ENCODE measurements at places on chromosomes 5 and 9. TPM values are rescaled to one million over a fixed set of nuclear protein-coding genes. Genes with fewer than 3 reads are reported as not detected.

DNA sequence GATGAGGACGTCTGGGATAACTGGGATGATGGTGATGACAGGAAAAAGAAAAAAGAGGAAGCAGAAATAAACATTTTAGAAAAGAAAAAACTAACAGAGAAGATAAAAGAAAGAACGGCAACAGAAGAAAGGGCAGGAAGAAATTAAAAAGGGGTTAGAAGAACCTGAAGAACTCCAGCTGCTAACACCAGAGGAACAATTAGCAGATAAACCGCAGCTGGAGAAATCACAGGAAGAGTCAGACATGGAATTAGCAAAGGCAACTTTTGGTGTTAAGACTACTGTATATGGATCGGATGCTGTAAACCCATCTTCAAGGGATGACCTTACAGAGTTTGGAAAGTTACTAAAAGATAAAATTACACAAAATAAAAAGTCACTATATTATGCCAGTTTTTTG, 15.4 kb downstream of the CTSL start:
- no peak for DNase-seq

DNA sequence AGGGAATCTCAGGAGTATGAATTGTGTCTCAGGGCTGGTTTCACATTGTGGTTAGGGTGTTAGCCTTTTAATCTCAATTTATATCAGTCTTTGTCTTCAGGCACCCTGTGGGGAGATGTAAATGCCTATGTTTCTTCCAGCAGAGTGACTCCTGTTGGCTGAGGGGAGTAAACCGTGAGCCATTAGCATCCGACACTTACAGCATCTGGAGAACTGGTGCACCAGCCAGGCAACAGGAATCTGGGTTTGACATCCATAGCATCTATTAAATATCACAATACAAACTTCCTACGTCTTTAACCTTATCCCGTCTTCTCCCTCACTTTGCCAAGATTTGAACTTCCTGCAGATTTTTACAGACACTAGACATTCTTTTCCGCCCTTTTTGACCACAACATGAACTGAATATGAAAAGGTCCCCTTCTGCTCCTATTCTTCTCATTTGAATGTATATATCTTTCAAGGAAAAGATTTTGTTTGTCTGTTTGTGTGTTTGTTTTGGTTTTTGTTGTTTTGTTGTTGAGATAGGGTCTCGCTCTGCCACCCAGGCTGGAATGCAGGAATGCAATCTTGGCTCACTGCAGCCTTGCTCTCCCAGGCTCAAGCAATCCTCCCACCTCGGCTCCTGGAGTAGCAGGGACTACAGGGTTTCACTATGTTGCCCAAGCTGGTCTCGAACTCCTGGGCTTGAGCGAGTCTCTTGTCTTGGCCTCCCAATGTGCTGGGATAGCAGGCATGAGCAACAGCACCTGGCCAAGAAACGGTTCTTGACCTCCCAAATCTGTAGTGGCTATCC, 626.2 kb downstream of the TLR4 start:
- no peak for DNase-seq

GRCh38 chr5:14142202-14142826, 828 bp upstream of the TRIO start:
- no peak for DNase-seq

DNA sequence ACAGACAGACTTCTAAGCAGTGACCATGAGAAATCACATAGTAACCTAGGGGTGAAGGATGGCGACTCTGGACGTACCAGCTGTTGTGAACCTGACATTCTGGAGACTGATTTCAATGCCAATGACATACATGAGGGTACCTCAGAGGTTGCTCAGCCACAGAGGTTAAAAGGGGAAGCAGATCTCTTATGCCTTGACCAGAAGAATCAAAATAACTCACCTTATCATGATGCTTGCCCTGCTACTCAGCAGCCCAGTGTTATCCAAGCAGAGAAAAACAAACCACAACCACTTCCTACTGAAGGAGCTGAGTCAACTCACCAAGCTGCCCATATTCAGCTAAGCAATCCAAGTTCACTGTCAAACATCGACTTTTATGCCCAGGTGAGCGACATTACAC, 38.0 kb upstream of the CCDC152 start:
- peak; percentile 85 for DNase-seq

- no peak for DNase-seq
Observed at GRCh38 chr9:125505988-125506438, 201.0 kb downstream of the MAPKAP1 start.

DNA sequence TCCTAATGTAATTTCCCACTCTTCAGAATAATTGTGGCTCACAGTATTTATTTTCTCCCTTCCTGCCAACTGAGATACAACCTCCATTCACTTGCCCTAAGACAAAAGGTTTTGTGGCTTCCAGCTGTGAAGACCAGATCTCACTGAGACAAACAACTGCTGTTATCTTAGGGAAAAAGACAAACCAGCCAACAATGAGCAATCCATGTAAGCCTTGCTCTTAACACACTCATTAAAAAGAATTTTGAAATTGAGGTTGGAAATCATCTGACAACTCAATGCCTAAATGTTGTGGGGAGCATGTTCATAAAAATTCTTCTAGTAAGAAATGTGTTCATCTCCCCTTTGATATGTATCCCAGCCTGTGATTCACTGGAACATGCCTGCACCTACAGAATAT, 132.9 kb downstream of the ADAMTSL1 start:
- DNase-seq = no peak

DNA sequence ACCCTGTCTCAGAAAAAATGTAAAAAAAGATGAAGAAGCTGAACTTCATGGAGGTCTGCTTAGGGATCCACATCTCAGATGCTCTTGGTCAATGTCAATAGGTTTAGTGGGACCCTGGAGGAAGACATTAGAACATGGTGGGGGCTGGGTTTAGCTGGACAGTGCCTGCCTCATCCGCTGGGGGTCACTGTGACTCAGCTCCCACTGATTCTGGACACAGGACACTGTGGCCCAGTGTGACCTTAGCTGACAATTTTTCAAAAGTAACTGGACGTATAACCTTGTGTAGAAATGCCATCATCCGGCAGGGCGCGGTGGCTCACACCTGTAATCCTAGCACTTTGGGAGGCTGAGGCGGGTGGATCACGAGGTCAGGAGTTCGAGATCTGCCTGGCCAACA, 7.3 kb upstream of the HNRNPAB start:
- no peak for DNase-seq

DNA sequence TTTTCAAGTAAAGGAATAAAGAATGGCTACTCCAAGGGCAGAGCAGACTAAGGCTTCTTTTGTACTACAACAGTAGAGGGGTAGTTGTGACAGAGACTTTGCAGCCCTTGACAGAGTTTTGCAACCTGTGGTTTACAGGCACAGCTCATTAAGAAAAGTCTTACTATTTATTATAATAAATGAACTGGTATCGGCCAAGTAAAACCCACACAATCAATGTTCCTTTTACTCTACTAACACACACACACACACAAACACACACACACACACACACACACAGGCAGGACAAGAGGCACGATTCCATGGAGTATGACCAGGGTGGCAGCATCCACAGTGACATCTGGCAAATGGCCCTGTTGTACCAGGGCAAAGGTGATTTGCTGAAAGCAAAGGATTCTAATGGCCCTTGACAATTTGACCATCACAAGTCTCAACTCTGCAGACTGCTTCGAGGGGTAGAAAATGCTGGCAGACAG, 59.1 kb upstream of the GOLPH3 start:
- DNase-seq = no peak

DNA sequence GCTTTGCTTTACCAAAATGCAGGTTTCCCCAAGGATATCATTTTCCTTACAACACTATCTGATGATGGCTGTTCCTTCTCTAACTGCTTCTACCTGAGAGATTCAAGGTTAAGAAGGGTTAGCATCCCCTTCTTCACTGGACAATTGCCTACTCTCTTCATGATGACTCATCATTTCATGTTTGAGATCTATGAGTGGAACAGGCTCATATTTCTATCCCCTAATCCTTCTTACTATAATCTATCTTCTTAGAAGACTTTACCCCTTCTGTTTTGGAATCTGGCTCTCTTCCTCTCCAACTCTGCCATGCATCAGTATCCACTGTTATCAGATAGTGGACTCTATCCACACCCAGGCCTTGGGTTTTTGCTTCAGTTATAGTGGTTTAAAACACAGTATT, 54.3 kb downstream of the NR3C1 start:
- peak; percentile 46 for DNase-seq

DNA sequence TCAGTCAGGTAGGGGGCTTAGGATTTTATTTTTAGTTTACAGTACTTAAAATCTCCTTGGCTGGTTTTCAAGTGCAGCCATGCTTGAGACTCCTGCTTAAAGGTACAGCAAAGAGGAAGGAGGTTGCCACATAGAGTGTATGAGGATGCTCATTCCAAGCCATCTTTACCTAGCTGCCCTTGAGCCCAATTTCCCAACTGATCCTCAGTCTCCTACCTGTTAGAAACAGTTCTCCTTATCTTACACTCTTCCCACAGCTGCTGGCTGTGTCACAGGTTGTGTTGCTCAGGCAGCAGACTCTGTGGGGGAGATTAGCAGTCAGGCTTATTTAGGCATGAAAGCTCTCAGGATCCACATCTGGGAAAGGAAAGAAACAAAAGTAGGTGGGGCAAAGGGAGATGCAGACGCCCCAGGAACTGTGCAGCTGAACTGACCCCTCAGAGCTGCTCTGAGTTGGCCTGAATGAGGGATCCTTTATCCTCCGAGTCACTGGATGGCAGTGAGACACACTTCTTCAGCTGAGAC, 95.1 kb downstream of the NMUR2 start:
- no peak for DNase-seq

- DNase-seq = peak; percentile 90
Observed at GRCh38 chr5:81751009-81751835, at the start of gene SSBP2. Gene SSBP2, minus strand, starts transcription at chr5:81751097. Its CDS starts 55 bp downstream, at chr5:81751042.

GRCh38 chr9:82606492-82607382, 456.2 kb downstream of the RASEF start:
- DNase-seq = peak; percentile 62

DNA sequence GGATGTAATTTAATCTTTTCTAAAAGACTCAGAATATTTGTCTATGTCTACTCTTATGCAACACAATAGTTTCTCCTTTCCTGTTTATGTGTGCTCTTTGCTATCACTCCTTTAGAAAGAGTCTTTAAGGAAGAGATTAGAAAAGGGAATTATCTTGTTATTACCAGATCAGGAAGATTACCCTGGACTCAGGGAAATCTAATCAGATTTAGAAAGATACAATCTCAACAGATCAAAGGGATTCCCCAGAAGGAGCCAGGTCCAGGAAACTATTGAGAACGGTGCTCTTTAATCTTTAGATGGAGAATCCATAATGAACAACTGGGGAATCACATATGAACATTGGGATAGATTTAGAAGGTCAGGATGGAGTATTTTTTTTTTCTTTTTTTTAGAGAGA, 32.4 kb upstream of the ZFR start:
- no peak for DNase-seq

GRCh38 chr5:56350011-56350596, 117.0 kb upstream of the ANKRD55 start:
- DNase-seq = no peak

GRCh38 chr5:114184006-114184405, 177.9 kb upstream of the KCNN2 start:
- DNase-seq = no peak

DNA sequence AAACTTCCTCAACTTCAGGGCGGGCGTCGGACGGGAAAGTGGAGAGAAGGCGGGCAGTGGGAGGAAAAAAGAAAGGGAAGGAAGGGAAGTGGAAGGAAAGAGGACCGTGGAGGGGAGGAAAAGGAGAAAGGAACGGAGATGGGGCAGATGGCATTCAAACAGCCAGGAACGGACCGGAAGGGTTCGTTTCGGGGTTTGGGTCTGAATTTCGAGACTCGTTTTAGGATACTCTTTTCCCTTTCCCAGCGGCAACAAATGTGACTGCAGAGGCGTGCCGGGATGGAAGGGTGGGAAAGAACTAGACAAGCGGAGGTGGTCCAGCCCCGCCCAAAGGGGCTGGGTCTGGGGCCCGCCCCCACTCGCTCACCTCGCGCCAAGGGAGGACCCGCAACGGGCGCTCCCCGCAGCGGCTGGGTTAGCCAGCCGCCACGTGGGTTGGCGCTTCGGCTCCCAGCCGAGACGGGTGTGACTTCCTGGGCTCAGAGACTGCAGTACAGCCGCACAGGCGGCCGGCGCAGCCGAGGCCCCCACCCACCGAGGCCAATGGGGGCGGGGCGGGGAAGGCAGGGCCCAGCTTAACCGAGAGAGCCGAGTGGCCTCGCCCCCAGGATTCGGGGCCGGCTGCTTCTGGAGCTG, 2.7 kb downstream of the VCAN start:
- DNase-seq = peak; percentile 95

GRCh38 chr9:89532478-89532877, 34.6 kb upstream of the SEMA4D start:
- no peak for DNase-seq

DNA sequence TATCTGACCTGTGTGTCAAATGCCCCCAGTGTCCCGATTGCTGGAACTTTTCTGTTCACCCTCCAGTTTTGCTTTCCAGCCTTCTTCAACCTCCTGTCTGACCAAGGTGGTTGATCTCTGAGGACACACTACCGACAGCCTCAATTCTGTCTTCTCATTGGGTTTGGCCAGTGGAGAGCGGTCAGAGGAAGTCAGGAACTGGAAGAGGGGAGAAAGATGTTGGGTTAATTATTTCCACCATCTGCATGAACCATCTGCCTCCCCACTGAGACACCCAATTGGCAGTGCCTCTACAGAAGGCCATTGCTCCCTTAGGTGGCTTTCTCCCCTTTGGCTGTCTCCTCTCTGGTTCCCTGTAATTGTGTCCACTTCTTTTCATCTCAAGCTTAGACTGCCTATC, 154.3 kb upstream of the RAI14 start:
- DNase-seq = no peak

SAXO1 gene
- not detected for total RNA-seq

ROR2 gene
- total RNA-seq = 0.03 TPM

SLC6A3 gene
- total RNA-seq = not detected

IRGM gene
- total RNA-seq = 0.08 TPM

FOXI1 gene
- not detected for total RNA-seq

Measured in HT1080 (cell line).